Colonic mucosa (tissue), 4 donors: ENCODE measurements at places on chromosomes 12 and 14. TPM values are rescaled to one million over a fixed set of nuclear protein-coding genes. Genes with fewer than 3 reads are reported as not detected.

GRCh38 chr14:104800015-104800770 is 708 bp upstream of the ZBTB42 start:
- DNase-seq: peak; percentile 88
- peaks cover 17% of the 10 kb centered on the region for H3K4me1 ChIP-seq
- H3K27me3 ChIP-seq: no peaks in the 10 kb centered on the region
- H3K27ac ChIP-seq: peak overlapping the region; percentile 83

The SLC17A8 gene
- 3.3 TPM for total RNA-seq

- no peaks in the 10 kb centered on the region for H3K36me3 ChIP-seq
- H3K27ac ChIP-seq: peak overlapping the region; percentile 53
- peaks cover 4% of the 10 kb centered on the region for H3K4me1 ChIP-seq
- H3K4me3 ChIP-seq: peak overlapping the region; percentile 43
- no peaks in the 10 kb centered on the region for H3K27me3 ChIP-seq
- DNase-seq: peak; percentile 27
These were observed 20.8 kb downstream of the STX2 start for GRCh38 chr12:130818272-130818634.

GRCh38 chr12:85831327-85831990 is 4.8 kb downstream of the RASSF9 start:
- no peak overlapping the region for H3K4me3 ChIP-seq
- H3K27me3 ChIP-seq: no peaks in the 10 kb centered on the region
- no peaks in the 10 kb centered on the region for H3K36me3 ChIP-seq

The C14orf180 gene
- total RNA-seq: not detected

GRCh38 chr14:61672796-61673195 is 22.5 kb upstream of the HIF1A start:
- H3K27me3 ChIP-seq: no peaks in the 10 kb centered on the region
- no peak for DNase-seq
- H3K27ac ChIP-seq: no peak overlapping the region
- H3K4me1 ChIP-seq: no peaks in the 10 kb centered on the region

The ANO2 gene
- 1.1 TPM for total RNA-seq
